ENCODE measurements at places on chromosomes 6 and 20. TPM values are rescaled to one million over a fixed set of nuclear protein-coding genes. Genes with fewer than 3 reads are reported as not detected.

Gene FGD2
- not detected for total RNA-seq

- DNase-seq = no peak
Observed at GRCh38 chr6:138115201-138115600, 8.0 kb upstream of the PERP start.

DNA sequence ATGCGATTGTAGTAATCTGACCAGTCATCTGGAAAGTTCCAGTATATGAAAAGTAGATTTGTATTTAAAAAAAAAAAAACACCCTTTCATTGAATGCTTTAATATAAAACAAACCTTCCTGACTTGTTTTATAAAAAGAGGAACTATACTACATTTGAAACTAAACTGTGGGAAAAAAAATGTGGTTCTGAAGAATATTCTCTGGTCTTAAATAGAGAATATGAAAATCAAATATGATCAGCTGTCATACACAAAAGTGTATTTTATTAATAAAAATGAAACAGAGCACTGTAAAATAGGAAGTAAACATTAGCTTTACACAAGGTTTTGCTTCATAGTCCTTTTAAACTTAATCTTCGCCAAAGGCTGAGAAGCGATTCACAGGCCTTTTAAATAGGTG is 25.3 kb upstream of the CD83 start:
- no peak for DNase-seq

DNA sequence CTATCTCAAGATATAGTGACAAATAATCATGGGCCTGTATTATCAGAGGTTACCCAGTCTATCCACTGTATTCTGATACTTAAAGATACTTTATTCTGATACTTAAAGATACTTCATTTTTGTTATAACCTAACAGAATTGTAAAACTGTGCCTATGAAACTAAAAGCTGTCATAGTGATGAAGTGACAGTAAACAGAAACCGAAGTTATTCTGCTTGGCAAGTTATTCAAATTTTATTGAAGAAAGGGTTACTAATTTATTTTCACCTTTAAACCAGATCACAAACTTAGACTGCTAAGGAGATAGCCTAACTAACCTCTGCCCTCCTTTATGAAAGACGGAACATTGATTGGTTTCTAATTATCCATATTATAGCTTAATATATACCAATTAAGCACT is 604.6 kb upstream of the IMPG1 start:
- no peak for DNase-seq

DNA sequence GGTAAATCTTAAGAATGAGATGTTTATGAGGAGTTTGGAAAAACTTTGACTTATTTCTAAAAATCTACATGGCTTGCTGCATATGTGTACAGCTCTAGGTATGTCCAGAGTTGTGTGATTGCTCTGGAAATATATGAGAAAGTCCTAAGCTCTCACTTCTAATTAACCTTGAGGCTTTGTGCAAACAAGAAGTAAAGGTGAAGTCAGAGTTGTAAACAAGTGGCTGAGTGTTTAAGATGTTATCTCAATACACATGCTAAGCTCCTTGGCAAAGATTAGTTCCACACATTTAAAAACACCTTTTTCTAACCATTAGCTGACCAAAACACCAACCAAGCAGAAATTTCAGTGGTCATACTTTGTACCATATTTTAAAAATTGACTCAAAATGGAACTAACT is 684.2 kb downstream of the HTR1B start:
- DNase-seq = no peak
